ENCODE measurements at places on chromosomes 2 and 18. TPM values are rescaled to one million over a fixed set of nuclear protein-coding genes. Genes with fewer than 3 reads are reported as not detected.

Gene NEU2
- total RNA-seq: not detected

Gene TMEM17
- 0.98 TPM for total RNA-seq

Gene SLC16A14
- 9.8 TPM for total RNA-seq

DNA sequence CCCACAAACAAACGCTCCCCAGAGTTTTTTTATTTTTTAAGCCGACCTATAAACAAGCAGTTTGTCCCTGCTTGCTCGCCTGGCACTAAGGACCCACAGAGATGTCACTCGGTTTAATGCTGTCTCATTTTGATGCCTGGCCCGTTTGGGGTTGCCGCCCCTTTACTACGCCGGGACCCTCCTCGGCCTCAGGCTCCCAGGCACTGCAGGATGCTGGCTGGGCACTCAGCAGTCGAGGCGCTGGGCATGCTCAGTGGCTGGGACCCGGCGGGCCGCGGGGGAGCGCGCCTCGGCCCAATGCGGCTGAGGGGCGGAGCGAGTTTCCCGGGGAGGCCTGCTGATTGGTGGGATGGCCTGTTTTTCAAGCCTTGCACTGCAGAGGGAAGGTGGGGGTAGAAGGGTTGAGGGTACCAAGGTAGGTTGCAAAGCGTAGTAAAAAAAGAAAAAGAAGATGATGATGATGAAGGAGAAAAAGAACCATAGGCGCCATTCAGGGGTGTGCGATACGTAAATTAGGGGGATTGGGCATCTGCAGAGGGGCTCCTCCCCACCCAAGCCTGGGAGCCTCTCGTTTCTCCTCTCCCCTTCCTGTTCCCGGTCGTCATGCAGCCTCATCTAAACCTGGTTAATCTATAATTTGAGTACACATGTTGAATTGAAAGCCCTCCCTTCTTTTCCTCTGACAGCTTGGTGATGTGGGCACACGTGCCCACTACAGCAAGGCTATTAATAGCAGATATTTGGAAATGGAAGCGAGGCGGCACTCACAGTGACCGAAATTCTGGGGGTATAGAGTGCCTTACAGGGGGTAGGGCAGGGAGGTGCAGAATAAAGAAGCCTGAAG is 1.5 kb upstream of the IRS1 start:
- peak; percentile 96 for DNase-seq
- H3K27me3 ChIP-seq: no peaks in the 10 kb centered on the region
- H3K27ac ChIP-seq: peak overlapping the region; percentile 95
- H3K4me3 ChIP-seq: peak overlapping the region; percentile 61
- peaks cover 41% of the 10 kb centered on the region for H3K4me1 ChIP-seq

DNA sequence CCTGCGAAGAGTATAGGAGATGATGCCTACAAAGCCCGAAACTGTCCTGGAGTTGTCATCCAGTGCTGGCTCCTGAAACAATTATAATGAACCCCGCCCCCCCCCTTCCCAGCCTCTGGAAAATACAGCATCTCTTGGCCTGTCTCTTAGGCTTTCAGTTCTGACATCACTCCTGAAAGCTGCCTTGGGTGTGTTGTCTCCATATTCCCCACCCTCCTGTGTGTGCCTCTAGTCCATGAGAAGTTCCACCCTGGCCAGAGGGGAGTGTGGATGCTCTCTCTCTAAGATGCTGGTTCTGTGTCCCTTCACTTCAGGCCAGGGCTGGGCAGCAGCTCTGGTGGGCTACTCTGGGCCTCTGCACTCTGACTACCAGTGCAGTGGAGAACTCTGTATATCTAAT is 58.9 kb upstream of the TGFA start:
- no peaks in the 10 kb centered on the region for H3K27me3 ChIP-seq
- peaks cover 10% of the 10 kb centered on the region for H3K4me1 ChIP-seq
- H3K27ac ChIP-seq: no peak overlapping the region
- H3K4me3 ChIP-seq: no peak overlapping the region
- H3K36me3 ChIP-seq: no peaks in the 10 kb centered on the region
- DNase-seq: no peak

- no peaks in the 10 kb centered on the region for H3K36me3 ChIP-seq
- H3K4me1 ChIP-seq: no peaks in the 10 kb centered on the region
- H3K4me3 ChIP-seq: no peak overlapping the region
- no peak overlapping the region for H3K27ac ChIP-seq
Measured at GRCh38 chr2:200677171-200677570, 91.4 kb downstream of the AOX1 start.

DNA sequence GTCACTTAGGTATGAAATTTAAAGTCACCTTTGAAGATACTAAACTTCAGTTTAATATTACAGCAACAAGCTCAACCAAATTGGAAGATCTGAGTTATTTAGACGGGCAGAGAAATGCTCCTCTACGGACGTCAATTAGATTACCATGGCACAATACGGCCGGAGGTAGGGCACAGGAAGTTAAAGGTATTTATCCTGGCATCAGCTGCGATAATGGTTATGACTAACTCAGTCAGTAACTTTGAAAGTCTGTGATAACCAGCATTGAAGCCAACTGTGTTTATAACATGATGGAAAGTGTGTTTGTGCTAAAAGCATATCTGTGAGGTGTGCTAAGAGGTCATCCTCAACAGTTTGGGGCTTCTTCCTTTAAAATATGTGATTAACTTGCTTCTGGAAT is 117.3 kb downstream of the WDSUB1 start:
- H3K4me3 ChIP-seq: no peak overlapping the region
- no peak for DNase-seq
- H3K4me1 ChIP-seq: peaks cover 8% of the 10 kb centered on the region
- no peak overlapping the region for H3K27ac ChIP-seq

All from vagina (tissue), 2 donors.